Stimulated activated CD8-positive, alpha-beta memory T cell treated with anti-CD3 and anti-CD28 coated beads, Interleukin-2, amount 100 ng/mL, for 1 hour (primary cell): ENCODE measurements at places on chromosomes 13 and 19.

DNA sequence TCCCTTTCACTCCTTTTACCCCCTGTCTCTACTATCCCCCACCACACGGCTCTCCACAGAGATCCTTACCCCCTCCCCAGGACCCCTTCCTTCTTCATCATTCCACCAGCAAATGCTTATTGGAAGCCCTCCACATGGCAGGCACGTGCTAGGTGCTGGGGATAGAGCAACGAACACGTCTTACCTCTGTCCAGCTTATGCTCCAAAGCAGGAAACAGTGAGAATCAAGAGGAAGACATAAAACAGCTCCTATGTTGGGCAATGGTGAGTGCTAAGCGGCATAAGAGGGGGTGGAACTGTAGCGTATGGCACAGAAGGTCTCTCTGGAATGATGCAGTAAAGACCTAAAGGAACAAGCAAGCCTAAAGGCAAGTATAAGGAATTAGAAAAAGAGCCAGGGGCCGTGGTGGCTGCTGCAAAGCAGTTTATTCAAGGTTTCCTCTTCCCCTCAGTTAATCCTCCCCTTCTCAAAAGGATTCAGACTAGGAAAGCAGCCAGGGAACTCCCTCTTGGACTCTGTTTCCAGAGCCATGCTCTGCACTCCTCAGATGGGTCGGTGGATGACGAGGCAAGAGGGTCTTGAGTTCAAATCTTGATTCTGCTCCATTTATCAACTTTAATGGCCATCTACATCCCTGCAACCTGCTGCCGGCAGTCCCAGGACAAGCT lies 289.4 kb downstream of the FOXO1 start:
- no peak for DNase-seq

DNA sequence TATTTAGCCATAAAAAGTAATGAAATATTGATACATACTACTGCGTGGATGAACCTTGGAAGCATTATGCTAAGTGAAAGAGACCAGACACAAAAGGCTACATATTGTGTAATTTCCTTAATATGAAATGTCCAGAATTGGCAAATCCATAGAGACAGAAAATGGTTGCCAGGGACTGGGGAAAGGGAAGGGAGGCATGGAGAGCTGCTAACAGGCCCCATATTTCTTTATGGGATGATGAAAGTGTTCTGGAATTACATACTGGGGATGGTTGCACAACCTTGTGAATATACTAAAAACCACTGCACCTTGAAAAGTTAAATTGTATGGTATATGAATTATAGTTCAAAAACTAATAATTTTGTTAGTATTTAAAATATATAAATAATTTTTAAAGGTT lies 3.6 kb downstream of the IFT88 start:
- no peak for DNase-seq

- no peak for DNase-seq
These were observed 47.7 kb downstream of the FLT1 start for GRCh38 chr13:28447206-28447605.

- DNase-seq = no peak
These were observed 100.5 kb downstream of the DLEU7 start for GRCh38 chr13:50742968-50743367.

- no peak for DNase-seq
These were observed 59.5 kb downstream of the MCF2L start for GRCh38 chr13:113028336-113029060.

DNA sequence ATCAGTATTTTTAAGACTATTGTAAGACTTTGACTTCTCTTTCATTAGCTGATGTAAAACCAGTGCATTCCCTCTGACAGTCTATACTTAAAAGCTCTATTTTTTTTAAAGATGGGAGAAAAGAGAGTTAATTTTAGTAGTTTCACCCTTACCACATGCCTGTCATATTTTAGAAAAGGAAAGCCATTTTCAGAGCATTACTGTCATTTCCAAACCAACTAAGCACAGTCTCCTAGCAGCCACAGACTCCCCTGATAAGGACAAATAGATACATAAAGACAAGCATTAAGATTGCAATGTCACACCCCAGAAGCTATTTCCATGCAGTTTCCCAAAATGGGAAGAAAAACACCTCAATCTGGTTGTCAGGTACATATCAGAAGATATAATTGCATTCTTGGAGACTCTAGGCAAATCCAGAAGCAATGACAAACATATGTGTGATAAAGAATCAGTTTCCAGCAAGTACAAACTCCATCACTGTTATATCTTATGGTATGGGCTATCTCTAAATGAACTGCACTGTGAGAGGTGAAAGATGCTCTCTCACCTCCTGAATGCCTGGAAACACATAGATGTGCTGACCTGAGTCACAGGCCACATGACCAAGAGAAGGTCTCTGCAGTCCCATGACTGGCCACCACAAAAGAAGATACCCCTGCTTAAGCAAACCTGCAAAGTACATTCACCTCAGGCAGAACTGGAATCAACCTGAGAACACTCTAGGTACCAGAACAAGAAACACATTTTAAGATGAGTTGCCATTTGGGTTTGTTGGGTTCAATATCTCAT lies 303.3 kb downstream of the POU4F1 start:
- no peak for DNase-seq

- no peak for DNase-seq
These were observed 618.2 kb downstream of the UQCRFS1 start for GRCh38 chr19:28594737-28595136.

GRCh38 chr13:37960427-37960826 lies 90.9 kb upstream of the TRPC4 start:
- no peak for DNase-seq

- no peak for DNase-seq
These were observed 849 bp upstream of the TCF3 start for GRCh38 chr19:1653300-1653628.

DNA sequence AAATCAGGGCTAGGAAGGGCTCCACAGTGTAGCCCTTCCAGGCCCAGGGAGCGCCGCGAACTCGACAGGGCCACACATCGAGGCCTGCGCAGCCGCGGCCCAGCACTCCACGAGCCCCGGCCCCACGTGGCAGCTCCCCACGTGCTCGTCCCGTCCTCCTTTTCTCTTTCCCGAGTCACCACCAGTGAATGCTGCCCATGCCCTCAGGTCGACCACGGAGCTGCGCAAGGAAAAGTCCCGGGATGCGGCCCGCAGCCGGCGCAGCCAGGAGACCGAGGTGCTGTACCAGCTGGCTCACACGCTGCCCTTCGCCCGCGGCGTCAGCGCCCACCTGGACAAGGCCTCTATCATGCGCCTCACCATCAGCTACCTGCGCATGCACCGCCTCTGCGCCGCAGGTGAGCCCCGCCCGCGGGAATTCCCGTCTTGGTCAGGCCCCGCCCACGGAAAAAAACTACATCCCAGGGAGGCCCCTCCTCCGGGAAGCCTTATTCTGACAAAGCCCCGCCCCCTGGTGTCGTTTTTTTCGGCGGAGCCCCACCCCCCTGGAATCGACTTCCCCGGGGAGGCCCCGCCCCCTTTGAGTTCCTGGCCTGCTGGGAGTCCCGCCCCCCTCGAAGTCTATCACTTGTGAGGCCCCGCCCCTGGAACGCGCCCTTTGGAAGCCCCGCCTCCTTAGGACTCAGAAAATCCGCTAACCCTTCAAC lies 7.0 kb downstream of the HIF3A start:
- DNase-seq = no peak

- no peak for DNase-seq
These were observed 790.2 kb downstream of the GPC5 start for GRCh38 chr13:92188574-92188973.
